ENCODE measurements at places on chromosomes 4 and X.

GRCh38 chr4:155875878-155876277, 9.8 kb upstream of the ASIC5 start:
- DNase-seq: no peak

- DNase-seq: no peak
Observed at GRCh38 chrX:56764153-56764974, 35.3 kb downstream of the NBDY start.

DNA sequence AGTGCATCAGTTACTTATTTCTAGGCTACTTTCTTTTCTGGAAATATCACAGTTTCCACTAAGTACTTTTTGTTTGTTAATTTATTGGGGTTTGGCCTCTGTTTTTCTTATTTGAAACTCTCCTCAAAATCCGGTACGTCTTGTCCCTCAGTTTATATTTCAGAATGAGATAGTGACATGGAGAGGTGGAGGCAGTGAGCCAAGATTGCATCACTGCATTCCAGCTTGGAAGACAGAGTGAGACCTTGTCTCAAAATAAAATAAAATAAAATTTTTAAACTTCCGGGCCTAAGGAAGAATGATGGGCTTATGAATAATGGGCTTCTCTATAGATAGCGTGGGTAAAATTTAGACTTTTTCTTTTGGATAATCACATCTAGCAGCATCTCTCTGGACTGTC, 567.8 kb downstream of the TRIML1 start:
- no peak for DNase-seq

DNA sequence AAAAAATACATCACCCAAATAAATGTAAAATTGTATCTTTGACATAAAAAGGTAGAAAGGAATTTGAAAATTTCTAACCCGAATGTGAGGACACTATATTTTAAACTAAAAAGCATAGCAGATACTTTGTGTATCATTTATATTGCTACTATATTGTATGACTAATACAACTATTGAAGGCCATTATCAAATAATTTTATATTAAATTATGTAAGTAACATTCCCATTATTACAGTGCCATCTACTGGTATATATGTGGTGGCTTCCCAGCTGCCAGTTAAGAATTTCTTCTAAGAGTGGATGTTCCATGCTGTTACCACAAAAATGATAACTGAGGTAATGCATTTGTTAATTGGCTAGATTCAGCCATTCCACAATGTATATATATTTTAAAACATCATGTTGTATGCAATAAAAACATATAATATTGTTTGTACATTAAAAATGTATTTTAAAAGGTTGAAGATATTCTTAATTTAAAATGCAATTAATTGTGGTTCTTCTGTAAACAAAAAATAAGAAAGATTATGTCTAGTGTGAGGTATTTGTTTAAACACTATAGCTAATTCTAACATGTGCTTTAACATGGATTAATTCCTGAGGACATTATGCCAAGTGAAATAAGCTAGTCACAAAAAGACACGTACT, 65.3 kb downstream of the EGF start:
- DNase-seq: no peak

- DNase-seq: no peak
Observed at GRCh38 chr4:175176710-175177109, 258.6 kb downstream of the ADAM29 start.

- DNase-seq: no peak
Observed at GRCh38 chr4:158157412-158157811, 15.4 kb downstream of the GASK1B start.

DNA sequence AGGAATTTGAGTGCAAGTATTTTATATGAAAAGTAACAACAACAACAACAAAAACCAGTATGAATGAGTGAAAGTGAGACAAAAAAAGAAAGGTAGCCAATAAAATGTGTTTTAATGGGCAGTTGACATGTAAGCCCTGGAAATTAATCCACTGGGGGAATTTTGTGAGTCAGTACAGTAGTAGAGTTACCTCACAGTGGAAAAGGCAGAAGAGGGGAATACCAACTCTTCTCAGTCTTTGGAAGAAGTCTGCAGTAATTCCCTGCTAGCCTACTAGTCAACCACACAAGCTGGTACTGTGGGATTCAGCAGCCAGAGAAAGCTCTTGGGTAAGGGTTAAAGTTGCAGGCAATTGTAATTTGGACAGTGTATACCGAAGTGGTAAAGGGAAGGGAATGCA, 76.3 kb upstream of the IL15 start:
- DNase-seq: no peak

- no peak for DNase-seq
Observed at GRCh38 chrX:12972243-12972642, 2.7 kb upstream of the TMSB4X start.
